ENCODE measurements at places on chromosomes 6 and 20.

DNA sequence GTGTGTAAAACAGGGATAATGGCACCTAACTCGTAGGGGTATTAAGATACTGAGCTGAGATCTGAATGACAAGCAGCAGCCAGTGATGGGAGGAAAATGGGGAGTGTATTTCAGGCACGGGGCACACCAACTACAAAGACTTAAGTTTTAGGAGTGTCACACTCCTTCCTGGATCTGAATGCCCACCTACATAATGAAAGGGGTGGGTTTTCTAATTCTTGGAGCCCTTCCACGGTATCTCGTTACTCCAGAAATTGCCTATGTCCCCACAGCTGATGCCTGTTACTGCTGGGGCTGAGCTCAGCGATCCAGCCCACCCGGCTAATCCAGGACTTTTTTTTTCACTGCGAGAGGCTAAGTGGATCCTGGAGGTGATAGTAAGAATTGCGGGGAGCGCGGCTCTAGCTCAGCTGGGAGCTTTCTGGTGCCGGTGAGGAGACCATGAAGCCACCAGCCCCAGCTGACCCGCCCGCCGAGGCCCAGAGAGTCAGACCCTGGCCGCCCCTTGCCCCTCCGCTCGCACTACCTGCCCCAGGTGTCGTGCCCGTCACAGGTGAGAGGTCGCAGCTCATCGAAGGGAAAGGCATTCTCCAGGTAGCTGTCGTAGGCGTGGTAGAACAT lies 727 bp downstream of the EDEM2 start:
- DNase-seq, result peak; percentile 13

DNA sequence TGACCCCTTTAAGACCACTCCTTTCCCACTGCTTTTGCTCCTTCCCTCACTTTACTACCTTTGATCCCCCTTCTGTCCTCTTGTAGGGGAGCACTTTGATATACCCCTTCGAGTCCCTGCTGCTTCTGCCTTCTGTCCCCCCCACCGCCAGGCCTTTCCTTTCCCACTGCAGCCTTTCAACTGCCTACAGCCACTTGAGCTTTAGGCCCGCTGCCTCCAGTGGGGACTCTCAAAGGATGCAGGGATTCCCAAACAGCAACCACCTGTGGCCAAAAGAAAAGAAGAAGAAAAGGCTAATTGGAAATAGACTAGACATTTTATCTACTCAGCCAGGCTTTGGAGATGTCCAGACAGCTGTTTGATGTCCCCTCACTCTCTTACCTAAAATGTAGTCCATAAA lies 77.0 kb upstream of the DTNBP1 start:
- no peak for DNase-seq

- no peak for DNase-seq
Observed at GRCh38 chr6:169938262-169938701, 186.9 kb downstream of the ERMARD start.

- no peak for DNase-seq
Observed at GRCh38 chr6:127539272-127539671, 20.1 kb upstream of the MTCL3 start.

- DNase-seq, result no peak
Observed at GRCh38 chr6:139877828-139878405, 503.5 kb upstream of the CITED2 start.

DNA sequence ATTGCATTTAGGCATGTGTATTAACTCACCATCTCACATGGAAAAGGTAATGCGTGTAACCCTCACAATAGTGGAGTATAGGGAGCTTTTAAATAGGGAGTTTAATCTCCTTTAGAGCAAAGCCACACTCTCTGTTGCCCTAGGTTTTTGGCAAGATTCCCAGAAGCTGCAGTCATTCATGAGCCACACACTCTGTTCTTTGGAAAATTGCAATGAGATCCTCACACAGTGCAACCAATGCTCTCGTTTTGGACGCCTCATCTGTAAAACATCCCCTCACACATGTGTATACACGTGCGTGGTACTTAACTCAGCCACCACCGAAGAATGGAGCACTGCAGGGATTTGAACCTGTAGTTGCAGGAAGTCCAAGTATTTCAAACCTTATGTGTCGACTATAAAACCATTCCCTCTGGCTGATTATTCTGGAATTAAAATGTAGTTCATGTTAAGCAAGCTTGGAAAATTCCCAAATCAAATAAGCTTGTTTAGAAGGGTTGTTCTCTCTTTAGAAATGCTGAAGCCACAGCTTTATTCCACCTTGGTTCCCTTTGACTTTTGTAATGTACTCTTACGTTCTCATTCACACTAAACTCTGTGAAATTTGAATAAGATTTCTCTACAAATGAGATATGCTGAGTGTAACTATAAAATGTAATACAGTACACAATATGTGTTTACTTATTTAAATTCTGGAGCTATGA lies 489.8 kb upstream of the MANEA start:
- DNase-seq, result no peak

GRCh38 chr6:29345380-29345779 lies 23.3 kb downstream of the OR5V1 start:
- DNase-seq, result no peak

GRCh38 chr20:63947638-63948456 lies 8.4 kb downstream of the UCKL1 start:
- DNase-seq, result no peak

- DNase-seq, result no peak
Observed at GRCh38 chr20:31705598-31706597, 16.8 kb downstream of the BCL2L1 start.

DNA sequence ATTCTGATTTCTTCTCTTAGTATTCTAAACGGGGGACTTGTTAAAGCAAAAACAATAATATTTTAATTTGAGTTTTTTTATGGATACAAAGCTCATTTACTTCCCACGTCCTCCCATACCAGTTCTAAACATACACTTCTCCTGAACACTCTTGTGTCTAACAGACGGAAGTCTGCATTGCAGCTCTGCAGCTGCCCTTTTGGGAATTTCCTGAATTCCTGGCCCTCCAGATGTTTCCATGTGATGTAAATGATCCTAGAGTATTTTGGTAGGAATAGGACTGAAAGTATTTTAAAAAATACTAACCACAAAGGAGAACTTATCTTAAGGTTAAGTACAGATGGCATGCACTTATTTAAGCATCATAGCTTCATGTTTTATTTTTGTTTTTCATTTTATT lies 886.7 kb downstream of the TBC1D32 start:
- no peak for DNase-seq

GRCh38 chr20:62777528-62777830 lies 18.8 kb upstream of the MRGBP start:
- DNase-seq, result no peak

GRCh38 chr6:157754351-157754750 lies 68.7 kb upstream of the SNX9 start:
- DNase-seq, result no peak

GRCh38 chr6:4647414-4648365 lies 128.5 kb upstream of the CDYL start:
- DNase-seq, result no peak

- DNase-seq, result no peak
Observed at GRCh38 chr6:100230953-100231316, 233.8 kb downstream of the SIM1 start.

DNA sequence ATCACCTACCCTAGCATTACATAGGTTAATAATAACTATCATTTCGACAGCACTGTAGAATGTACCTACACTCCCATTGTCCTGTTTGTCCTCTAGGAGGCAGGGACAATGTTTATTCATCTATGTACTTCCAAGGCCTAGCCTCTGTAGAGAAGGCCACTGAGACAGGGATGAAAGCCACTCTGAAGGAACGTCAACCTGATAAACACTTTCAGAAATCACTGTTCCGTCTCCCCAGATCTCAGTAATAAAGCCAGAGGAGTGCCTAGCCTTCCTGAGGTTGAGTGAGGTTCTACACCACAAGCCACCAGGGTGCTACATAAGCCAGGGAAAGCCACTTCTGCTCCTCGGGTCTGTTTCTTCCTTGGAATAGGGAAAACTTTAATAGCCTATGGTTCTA lies 44.8 kb downstream of the POPDC3 start:
- DNase-seq, result no peak

DNA sequence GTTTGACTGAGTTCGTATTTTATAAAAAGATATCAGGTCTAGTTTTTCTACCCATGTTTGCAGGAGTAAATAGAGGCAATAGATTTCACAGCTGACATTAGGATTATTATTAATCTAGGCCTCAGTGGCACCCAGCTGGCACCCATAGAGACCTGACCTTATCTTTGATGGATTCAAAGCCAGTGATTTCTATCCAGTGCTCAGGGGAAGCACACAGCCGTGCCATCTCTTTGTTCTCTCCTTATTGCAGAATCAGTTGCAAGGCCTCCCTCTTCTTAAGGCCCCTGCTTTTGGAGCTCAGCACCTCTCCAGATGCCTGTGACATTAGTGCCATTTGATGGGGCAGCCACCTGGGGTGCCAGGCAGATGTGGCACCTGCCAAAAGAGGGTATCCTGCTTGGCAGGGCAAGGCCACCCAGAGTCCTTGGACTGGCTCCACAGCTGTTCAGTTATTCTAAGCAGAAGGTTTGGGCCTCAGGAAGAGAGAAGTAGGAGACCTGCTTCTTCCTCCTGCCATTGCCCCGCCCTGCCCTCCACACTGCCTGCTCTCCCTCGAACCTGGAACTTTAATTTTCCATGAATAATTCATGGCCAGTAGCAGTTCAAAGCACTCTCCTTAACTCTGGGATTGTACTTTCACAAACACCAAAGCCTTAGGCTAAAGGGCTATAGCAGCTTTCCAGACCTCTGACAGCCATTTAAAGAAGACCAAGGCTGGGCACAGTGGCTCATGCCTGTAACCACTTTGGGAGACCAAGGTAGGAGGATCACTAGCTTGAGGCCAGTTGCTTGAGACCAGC lies 206.3 kb downstream of the ZDHHC14 start:
- no peak for DNase-seq

DNA sequence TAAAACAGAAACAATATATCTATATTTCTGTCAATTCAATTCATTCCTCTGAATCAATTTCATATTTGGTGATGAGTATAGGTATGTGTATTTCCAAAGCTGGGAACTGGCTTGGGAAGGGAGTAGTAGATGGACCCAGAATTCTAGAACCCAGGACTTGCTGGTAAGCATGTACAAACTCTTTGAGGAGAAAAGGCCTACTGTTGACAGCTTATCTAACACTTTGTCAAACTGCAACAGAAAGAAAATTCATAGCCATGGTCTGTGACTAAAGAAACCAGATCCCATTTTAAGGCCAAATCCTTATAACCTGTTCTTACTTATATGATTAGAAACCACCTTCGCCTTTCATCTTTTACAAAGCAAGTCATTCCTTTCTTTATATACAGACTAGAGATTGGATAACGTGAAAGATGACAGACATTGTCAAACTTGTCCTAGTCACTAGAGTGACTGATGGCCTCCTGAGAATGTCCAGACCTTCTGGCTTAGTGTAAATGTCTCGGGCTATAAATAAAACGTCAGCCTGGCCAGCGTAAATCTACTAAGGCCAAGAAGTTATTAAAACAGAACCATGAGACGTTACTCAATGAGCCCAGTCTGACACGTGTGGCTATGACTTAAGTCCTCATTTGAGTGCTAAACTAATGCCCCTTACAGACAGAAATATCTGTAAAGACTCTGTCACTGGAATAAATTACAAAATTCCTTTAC lies 152.3 kb downstream of the ALDH8A1 start:
- DNase-seq, result no peak

- no peak for DNase-seq
Observed at GRCh38 chr6:69038841-69039240, 403.8 kb downstream of the ADGRB3 start.

DNA sequence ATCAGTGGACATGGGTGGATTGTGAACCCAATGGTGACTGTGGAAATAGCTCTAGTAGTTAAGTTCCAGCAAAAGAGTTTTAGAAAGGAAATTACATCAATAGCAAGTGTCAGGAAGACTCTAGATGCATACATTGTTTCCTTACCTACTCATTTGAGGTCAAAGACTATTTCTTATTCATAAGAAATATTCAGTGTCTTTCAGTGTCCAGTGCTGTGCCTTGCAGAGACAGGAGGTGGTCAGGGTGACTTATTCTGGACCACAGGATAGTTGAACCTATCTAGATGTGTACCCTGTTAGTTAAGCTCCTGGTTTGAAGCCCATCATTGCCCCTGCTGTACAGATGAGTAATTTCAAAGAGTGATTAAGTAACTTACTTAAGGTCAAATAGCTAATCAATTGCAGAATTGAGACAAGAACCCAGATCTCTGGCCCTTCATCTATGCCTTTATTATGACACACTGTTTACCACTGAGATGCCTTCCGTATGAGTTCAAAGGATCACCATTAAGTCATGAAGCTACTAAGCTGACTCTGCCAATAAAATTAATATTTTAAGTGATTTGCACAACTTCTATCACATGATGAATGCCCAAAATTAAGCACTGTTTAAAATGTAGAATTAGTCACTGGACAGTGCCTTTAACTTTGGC lies 136.1 kb downstream of the PDSS2 start:
- no peak for DNase-seq
